ENCODE measurements at places on chromosomes 6 and 20.

GRCh38 chr6:40674170-40674569 is 87.0 kb upstream of the LRFN2 start:
- no peak for DNase-seq

GRCh38 chr20:17614176-17614811 is 44.4 kb downstream of the DSTN start:
- DNase-seq: peak; percentile 70

DNA sequence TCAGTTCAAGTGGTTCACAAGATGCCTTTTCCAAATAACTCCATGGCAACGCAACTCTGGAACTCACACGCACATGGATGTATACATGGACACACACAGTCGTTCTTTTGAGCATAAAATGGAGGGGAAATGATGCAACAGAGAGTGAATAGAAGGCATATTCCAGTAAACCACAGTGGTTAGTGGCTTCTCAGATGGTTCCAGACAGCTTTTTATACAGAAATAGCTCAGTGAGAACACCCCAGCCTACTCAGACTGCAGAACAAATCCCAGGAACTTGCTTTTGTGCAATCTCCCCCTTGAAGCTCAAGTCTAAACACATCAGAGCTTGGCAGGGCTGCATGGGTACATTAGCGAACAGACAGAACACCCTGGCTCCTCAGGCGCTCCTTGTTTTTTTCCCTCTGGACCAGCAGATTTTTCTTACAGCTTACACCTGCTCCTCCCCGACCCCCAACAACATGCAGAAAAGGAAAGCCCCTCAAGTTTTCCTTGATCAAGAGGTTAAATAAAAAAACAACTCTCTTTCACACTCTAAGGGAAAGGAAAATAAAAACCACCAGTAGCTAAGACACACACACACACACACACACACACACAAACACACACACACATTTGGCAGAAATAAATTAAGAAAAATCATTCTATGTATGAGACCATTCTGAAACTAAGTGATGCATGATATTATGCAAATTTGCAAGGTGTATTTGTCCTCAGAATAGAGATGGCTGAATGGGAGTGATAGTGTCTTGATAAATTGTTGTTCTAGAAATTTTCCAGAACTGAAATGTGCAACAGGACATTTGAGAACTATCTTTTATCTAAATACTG is 51.2 kb upstream of the RANBP9 start:
- peak; percentile 47 for DNase-seq

- no peak for DNase-seq
Measured at GRCh38 chr6:2147261-2147660, 98.1 kb downstream of the GMDS start.

DNA sequence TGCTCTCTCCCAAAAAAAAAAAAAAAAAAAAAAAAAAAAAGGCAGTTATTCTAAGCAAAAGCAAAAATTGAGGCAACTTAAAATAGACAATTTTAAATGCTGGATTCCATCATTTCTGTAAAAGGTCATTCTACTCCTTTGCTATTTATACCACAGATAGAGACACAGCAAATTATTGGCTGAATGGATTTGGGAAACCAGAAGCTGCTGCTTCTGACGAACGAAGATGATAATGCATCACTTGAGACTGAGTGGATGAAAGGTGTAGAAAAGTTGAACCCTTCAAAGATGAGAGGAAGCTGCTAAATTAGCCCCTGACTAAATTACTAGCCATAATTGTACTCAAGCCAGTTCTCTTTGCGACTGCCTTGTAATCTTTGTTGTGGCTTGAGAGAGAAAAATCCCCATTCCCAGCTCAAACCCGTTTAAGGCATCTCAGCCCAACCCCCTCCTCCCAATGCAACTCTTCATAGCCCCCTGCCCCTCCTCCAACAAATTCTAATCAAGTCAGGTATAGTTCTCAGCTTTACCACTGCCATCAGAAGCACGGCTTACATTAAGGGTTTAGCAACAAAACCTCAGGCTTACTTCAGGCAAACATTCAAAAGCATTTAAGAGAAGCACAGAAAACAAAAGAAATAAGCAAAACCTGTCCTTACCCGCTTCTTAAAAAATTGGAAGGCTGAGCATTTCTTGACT is 1.0 kb downstream of the SGK1 start:
- no peak for DNase-seq

DNA sequence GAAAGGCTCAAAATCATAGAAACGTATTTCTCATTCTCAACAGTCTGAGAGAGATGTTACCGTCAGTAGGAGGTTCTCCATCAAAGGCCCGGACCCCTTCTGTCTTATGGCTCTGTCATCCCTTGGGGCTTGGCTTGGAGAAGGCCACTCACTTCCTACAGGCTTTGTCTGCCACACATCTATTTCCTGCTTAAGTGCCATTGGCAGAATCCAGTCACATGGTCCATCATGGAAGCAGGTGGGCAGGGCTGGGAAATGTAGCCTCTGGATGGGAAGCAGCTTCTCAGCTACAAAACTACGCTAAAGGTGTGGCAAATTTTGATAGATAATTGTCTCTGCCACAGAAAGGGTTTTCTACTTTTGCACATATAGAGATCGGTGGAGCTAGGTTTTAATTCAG is 12.6 kb upstream of the ZFP64 start:
- no peak for DNase-seq

DNA sequence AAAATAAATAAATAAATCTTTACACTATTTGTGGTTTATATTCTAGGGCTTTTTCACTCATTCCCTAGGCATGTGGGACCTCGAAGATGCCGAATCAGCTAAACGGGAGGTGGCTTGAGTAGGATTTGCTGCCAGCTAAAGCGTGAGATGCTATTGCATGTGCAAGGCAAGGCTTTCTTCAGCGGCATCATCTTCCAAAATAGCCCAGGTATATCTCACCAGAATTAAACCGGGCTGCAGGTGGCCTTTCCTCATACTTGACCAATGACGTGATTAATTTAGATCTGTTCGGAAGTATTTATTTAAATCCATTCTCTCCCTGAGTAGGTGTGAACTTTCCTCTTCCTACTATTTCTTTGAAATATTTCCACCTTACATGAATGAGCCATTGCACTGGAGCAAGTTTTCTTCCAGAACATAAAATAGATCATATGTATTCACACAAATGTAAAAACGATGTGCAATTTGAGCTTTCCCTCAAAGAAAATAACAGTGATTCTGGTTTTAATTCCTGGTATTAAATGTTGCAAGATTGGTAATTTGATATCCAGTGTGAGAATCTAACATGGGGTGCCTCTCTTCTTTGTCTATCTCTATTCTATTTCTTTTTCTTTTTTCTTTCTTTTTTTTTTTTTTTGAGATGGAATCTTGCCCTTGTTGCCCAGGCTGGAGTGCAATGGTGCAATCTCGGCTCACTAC is 24.3 kb upstream of the ZNF217 start:
- no peak for DNase-seq

- no peak for DNase-seq
Measured at GRCh38 chr20:18052856-18053255, 4.9 kb downstream of the OVOL2 start.

DNA sequence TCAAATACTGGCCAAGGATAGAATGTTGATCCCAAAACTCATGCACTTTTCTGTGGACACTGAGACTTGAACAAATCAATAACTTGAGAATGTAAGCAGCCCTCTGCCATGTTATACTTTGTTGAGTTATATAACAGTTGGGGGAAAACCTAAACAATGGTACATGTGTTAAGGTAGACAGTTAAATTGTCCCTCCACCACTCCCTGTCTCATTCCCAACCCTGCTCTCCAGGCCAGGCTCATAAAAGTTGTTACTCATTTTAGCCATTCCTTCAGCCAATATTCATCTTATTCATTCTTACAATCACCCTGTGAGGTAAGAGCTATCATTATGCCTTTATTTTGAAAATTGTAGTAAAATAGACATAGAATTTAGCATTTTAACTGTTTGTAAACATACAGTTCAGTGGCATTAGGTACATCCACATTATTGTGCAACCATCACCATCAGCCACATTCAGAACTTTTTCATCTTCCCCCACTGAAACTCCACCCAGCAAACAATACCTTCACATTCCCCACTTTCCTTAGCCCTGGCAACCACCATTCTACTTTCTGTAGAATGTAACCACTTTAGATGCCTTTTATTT is 38.2 kb upstream of the IER3 start:
- DNase-seq: no peak

DNA sequence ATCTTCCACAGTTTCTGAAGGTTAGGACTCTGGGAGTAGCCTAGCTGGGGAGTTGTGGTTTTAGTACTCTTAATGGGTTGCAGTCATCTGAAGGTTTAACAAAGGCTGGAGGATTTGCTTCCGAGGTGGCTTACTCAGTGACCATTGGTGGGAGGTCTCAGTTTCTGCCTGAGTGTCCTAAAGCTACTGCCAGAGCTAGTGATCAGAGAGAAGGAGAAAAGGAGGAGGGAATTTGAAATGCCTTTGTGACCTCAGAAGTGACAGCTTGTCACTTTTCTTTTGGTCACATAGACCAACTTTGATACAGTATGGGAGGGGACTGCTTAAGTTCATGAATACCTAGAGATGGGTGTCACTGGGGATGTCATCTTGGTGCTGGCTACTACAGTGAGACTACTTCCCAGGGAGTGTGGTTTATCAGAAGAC is 41.3 kb downstream of the NCOA3 start:
- DNase-seq: no peak

GRCh38 chr6:20314866-20315845 is 86.5 kb upstream of the E2F3 start:
- DNase-seq: no peak

- no peak for DNase-seq
Measured at GRCh38 chr6:6105472-6106036, 98.8 kb upstream of the NRN1 start.

DNA sequence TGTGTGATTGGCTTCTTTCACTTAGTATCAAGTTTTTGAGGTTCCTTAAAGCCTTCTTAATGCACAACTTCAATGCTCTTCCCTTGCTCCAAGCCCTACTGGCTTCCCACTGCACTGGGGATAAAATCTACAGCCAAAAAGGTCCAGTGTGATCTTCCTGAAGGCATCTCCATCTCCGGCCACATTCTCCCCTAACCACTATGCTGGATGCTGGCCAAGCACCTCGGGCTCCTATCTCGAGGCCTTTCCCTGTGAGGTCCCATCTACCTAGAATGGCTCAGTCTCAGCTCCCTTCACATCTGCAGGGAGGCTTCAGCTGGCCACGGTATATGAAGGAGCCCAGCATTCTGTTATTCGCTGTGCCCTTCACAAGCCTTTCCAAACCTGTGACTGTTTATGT is 48.1 kb downstream of the CNKSR3 start:
- peak; percentile 38 for DNase-seq

DNA sequence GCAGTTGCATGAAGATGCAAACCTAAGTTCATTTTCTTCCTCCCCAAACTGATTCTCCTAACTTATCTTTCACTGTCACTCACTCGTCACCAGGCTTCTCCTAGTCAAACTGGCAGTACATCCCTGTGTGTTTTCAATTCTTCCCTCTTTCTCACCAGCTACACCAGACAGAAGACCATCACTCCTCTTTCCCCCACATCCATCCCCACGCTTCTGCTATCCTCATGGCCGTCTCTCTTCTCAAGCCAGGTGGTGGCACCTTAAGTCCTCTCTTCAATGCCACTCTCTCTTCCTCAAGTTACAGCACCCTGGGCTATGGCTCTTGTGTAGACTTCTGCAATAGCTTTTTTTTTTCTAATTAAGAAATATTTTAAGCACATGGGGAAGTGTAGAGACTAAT is 14.4 kb upstream of the TREM2 start:
- DNase-seq: no peak

GRCh38 chr6:51463321-51463720 is 624.1 kb downstream of the PKHD1 start:
- DNase-seq: no peak

DNA sequence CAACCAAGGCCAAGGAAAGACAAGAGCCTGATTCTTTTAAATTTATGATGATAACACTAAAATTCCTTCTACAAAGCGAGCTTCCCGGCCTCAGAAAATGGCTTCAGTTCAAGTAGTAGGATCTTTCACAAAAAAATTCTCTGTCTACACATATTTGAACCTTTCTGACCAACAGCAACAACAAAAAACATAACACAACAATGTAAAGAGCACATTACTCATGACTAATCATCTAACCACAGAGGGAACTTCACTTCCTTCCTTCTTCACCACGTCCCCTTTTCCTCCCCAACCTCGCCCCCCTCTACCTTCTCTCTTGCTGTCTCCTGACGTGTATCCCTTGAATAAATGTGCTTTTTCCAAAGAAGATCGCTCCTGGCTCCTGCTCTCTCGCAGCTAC is 228.2 kb downstream of the MYLK4 start:
- no peak for DNase-seq

- DNase-seq: no peak
Measured at GRCh38 chr6:129671442-129672340, 38.3 kb downstream of the ARHGAP18 start.

- no peak for DNase-seq
Measured at GRCh38 chr20:32218156-32218900, 10.6 kb downstream of the POFUT1 start.

GRCh38 chr6:20286968-20287565 is 74.8 kb upstream of the MBOAT1 start:
- DNase-seq: no peak

DNA sequence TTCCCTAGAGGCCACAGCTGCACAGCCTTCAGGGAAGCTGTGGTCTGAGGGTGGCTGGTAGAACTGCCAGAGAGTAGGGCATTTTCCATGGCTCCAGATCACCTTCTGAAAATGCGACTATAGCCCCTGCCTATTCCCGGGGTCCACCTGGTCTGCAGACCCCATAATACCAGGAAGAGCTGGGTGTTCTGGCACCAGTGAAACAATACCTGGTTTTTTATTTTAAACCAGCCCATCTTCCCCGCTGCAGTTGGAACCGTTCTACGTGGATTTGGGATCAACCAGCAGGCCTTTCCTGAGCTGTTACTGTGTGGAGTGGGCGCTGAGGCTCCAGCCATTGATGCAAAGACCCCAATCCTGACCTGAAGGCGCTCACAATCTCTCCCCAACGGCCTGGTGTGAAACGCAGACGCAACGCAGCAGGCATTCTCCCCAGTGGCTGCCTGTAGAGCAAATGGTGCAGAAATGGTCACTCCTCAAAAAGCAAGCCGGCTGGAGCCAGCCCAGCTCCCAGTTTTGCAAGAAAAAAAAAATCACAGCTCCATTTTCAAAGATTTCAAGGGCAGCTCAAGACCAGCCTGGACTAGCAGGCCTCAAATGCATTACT is 11.3 kb downstream of the NPEPL1 start:
- no peak for DNase-seq

Data from body of pancreas (tissue), 4 donors.